HT-29 (cell line): ENCODE measurements at places on chromosomes 2 and 18. TPM values are rescaled to one million over a fixed set of nuclear protein-coding genes. Genes with fewer than 3 reads are reported as not detected.

The RNPEPL1 gene
- total RNA-seq: 57.9 and 74.9 TPM in 2 replicates

The CPS1 gene
- total RNA-seq: not detected in 2 replicates

The POTEC gene
- 0.34 TPM in 1 of 2 replicates, not detected in the other for total RNA-seq

The LCT gene
- not detected in 2 replicates for total RNA-seq

The CFAP221 gene
- 0.39 TPM in 1 of 2 replicates, not detected in the other for total RNA-seq

The TRAPPC12 gene
- total RNA-seq: 77.7 and 86.8 TPM in 2 replicates

The RETREG2 gene
- 78.5 and 83.9 TPM in 2 replicates for total RNA-seq

The TEKT4 gene
- not detected in 2 replicates for total RNA-seq

The AQP12B gene
- total RNA-seq: not detected in 2 replicates

The STAM2 gene
- total RNA-seq: 8.3 and 9.0 TPM in 2 replicates

The PLCL1 gene
- 0.08 and 0.13 TPM in 2 replicates for total RNA-seq

The APLF gene
- 0.05 TPM in 1 of 2 replicates, not detected in the other for total RNA-seq
